ENCODE measurements at places on chromosomes 12 and 14.

DNA sequence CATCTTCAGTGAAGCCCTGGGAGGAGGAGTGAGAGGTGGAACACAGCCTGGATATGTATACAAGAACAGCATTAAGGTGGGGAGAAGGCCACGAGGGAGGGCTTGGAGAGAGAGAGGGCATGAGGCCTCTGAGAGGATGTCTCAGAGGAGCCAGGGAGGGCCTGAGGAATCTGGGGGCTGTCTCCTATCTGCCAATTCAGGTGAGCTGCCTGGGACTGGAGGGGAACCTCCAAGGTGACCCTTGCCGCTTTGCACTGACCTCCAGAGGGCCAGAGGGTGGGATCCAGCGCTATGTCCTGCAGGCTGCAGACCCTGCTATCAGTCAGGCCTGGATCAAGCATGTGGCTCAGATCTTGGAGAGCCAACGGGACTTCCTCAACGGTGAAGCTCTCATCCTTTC is 4.4 kb downstream of the ARHGEF25 start:
- DNase-seq, result no peak

- no peak for DNase-seq
Measured at GRCh38 chr12:12323118-12323517, 26.9 kb downstream of the MANSC1 start.

DNA sequence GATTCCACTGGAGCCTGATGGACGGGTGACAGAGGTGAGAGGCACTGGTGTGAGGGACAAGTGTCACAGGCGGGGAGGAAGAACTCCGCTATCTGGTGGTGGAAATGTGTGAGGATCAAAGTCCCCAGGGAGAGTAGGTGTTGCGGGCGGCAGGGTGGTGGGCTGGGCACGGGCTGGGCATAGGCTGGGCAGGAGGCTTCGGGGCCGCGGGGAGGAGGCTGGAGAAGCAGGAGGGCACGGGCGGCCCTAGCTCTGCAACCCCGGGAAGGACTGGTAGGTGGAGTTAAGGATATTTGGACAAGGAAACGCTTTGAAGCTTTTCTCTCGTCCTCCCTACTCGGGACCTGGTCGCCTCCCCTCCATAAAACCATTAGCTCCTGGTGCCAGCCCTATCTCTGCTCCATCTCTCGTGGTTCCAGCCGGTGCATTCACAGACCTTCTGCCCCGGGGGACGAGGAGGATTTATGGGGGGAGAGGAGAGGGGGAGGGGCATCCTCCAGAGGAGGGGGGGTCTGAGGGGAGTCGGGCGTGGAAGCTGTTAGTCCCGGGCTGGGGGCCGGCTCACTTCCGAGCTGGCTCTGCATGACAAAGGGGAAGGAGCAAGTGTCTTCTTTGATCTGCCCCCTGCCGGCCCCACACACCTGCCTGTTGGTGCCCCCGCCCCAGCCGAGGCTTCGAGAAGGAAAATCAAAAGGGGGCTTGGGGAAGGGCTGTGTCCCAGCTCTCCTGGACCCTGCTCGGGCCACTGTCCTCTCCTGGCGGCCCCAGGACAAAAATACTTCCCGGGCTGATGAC is 504 bp downstream of the WNT5B start:
- no peak for DNase-seq

- no peak for DNase-seq
Measured at GRCh38 chr12:18982226-18982949, 147.1 kb upstream of the PLEKHA5 start.

DNA sequence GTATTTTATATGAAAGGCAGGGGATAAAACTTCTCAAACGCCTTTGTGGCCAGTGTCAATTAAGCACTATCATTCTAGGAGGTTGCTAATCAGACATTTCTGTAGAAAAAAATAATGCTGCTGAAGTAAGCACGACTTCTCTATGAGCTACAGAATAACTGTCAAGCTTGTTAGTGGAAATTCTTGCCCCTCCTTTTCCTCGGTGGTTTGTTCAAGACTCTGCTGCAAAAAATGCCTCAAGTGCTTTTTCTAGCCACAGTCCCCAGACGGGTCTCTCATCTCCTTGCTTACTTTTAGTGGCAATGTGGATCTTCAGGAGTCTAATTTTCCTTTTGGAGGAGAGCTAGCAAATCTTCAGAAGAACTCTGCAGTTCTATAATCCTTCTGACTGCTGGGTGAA is 452.0 kb downstream of the FUT8 start:
- DNase-seq, result no peak

Data from HT1080 (cell line).